ENCODE measurements at places on chromosomes 2 and 18.
A peak's percentile ranks its signal among the peaks of the same experiment; 100 is the strongest.

- DNase-seq = no peak
These were observed 866 bp downstream of the CRIM1 start for GRCh38 chr2:36356298-36356989.

DNA sequence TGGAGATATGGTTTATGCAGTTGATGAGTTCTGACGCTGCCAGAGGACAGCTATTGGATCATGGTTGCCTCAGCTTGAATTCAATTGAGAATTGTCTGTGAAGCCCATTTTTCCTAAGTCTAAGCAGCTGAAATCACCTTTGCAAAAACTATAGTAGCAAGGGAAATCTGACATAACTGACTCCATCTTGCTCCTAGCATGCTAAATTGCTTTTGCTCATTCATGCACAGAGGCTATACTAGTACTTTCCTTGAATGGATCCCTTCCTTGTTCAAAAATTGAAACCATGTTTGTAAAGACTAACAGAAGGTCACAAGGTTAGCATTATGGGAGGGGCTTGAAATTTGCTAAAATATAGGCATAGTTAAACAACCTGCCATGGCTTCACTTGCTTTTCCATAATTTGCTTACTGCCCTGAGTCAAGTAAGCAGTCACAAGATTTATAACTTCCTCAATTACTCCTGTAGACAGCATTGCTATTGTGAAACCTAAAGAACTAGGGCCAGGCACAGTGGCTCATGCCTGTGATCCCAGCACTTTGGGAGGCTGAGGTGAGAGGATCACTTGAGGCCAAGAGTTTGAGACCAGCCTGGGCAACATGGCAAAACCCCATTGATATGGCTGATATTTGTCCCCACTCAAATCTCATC lies 41.2 kb downstream of the CHRNA1 start:
- no peak for DNase-seq

DNA sequence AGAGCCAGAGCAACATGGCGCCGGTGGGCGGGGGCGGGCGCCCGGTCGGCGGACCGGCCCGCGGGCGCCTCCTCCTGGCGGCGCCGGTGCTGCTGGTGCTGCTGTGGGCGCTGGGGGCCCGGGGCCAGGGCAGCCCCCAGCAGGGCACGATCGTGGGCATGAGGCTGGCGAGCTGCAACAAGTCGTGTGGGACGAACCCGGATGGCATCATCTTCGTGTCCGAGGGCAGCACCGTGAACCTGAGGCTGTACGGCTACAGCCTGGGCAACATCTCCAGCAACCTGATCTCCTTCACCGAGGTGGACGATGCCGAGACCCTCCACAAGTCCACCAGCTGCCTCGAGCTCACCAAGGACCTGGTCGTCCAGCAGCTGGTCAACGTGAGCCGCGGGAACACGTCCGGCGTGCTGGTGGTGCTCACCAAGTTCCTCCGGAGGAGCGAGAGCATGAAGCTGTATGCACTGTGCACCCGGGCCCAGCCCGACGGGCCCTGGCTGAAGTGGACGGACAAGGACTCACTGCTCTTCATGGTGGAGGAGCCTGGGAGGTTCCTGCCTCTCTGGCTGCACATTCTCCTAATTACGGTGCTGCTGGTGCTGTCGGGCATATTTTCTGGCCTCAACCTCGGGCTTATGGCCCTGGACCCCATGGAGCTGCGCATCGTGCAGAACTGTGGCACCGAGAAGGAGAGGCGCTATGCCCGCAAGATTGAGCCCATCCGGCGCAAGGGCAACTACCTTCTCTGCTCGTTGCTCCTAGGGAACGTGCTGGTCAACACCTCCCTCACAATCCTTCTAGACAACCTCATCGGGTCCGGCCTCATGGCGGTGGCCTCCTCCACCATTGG lies 507 bp downstream of the CNNM4 start:
- no peak for DNase-seq

GRCh38 chr2:219871351-219871750 lies 243.9 kb downstream of the SLC4A3 start:
- DNase-seq = no peak

GRCh38 chr18:58788971-58789875 lies 75.5 kb upstream of the ZNF532 start:
- no peak for DNase-seq

GRCh38 chr2:133498662-133499585 lies 69.3 kb downstream of the NCKAP5 start:
- no peak for DNase-seq

DNA sequence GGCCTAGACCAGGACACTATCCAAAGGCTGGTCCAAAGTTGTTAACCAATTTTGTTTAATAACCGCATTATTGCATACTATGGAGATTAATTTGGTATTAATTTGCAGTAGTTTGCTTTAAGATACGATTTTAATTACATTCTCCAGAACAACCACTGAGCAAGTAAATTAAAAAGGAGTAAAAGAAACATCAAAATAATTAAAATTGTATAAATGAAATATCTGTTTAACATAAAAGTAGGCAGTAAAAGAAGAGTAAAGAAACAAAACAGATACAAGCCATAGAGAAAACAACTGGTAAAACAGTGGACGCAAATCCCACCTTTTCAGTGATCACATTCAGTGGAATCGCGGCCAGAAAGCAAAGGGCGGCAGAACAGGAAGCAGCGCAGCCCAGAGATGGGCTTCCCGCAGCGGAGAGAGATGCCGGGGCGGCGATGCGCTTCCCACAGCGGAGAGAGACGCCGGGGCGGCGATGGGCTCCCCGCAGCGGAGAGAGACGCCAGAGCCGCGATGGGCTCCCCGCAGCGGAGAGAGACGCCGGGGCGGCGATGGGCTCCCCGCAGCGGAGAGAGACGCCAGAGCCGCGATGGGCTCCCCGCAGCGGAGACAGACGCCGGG lies 176.8 kb downstream of the RTP5 start:
- DNase-seq = no peak

GRCh38 chr2:162073888-162074631 lies at the start of gene DPP4:
TSS of gene DPP4 (minus strand) at chr2:162074215. CDS start at chr2:162073981, 234 bp downstream.
- DNase-seq = peak; percentile 34

DNA sequence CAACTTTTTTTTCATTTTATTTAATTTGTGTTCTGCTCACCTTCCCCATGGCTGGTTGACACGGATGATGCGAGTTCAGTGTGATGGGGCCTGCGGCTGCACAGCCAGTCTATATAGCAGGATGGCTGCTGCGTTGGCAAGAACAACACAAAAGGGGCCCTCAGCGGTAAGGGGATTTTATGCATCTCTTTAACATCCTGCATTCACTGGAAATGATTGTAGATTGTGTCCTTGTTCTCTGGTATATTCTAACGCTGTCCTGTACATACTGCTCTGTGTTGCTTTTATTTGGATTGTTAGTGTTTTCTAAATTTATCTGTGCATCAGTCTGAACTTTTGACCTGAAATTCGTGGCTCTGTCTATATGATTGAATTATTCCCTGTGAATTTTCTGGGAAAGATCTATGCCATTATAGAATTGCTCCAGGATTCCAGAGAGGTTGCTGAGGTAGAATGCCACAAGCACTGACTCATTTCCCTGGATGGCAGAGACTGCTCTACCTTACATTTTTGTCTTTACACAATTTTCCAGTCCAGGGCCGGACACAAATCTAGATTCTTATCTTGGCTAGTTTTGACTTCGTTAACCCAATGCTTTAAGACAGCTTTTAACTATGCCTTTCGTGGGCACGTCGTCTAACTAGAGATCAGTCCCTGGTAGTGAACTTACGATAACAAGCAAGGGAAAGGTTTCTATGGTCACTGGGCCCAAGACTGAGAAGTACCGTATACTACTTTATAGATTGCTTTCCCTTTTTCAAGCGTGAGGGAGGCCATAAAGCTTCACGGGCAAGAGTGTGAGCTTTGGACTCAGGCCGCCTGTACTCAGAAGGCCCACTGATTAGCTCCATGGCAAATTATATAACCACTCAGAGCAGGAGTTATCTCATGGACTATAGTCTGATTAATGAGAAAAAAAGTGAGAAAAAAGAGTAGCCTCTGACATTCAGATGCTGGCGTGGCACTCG lies at the start of gene CRYGC:
Gene CRYGC, minus strand, starts transcription at position 85 of the 968 bp plus-strand sequence. Its CDS starts 36 bp downstream, at position 49.
- no peak for DNase-seq

DNA sequence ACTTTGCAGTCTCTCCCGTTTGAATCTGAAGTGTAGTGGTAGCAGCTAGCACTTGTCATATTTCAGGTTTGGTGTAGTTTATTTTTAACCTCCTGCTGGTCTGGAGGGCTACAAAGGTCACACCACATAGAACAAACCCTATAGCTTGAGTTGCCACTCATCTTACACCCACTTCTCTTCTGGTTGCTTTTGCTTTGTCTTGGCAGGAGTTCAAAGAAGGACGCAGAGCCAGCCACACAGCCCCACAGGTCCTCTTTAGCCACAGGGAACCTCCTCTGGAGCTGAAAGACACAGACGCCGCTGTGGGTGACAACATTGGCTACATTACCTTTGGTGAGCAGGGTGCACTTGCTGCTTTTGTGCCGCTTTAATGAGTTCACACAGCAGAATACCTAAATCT lies 15.6 kb upstream of the GPBAR1 start:
- no peak for DNase-seq

DNA sequence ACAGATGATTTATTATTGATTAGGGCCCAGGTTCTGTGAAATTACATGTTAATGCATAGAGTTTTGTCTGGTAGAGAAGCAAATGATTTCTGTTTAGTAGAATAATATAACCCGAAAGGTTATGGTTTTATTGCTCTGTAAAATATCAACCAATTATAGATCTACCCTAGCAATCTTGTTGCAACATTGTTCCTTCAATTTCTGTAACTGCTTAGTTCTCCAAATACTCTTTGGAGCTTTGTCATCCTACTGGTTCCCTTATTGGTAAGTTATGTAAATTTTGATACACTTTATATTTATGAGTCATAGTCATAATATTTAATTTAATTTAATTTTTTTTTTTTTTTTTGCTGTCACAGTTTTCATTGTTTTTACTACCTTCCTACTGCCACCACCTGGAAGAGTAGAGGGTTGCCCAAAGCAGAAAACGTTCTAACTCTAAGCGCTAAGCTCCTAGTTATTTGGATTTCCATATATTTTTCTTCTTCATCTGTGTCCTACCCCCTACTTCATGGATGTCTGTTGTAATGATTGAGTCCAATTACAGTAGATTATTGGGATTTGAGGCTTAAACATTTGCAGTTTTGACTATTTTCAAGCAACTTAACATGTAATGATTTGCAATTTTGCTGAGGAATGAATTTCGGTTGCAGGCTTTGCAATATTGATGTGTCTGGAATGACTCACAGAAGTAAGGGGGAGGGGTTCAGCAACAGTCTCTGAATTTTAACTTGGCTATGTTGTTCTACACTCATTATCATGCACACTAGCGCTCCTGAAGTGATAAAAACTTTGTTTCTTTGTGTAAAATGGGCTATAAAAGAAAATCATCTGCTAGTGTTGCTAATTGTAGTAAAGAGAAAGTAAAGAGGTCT lies 51.1 kb downstream of the NABP1 start:
- no peak for DNase-seq

GRCh38 chr2:116088236-116088635 lies 1645.8 kb downstream of the DPP10 start:
- DNase-seq = no peak

DNA sequence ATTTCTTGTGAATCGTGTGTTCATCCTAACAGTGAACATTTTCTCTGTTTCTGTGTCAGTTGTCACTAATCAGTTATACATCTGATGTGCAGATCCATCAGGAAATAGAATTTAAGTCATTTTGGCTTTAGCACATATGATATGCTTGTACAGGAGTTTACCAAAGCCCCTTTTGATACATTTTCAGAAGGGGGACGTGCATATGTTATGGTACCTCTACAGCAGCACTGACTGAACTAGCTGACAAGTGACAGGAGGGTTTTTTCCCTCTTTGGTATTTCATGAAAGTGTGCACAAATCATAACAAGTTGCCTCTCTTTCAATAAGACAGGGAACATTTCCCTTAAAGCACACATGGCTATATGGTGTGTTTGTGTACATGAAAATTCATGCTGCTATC lies 536.5 kb downstream of the PLCL1 start:
- no peak for DNase-seq

- no peak for DNase-seq
These were observed 9.6 kb downstream of the GDF7 start for GRCh38 chr2:20676353-20677215.

DNA sequence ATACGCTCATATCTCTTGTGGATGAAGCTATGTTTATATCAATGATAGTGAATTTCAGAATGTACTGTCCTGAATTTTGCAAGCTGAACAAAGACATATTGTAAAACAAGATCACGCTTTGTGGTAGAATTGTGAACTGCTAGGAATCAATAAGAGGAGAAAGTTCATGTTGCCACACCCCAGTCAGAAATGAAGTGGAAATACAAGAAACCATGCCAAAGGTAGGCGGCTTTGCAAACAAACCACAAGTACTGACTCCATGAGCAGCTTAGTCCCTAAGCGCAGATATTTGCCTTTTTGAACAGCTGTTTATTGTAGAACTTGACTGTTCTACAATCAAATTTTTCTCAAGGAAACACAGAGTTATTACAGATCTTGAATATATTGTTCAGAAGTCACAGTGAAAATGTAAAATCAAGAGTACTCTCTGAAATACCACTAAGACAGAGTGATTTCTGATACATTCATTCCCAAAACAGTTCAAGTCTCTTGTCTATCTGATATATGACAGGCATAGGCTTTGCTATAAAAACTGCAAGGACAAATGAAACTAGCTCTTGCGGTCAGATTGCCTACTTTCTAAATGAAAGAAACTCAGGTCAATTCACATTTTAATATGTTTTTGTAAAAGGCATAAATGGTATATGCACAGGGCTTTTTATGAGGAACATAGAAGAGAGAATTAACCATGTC lies 120.9 kb upstream of the CDH19 start:
- DNase-seq = no peak

DNA sequence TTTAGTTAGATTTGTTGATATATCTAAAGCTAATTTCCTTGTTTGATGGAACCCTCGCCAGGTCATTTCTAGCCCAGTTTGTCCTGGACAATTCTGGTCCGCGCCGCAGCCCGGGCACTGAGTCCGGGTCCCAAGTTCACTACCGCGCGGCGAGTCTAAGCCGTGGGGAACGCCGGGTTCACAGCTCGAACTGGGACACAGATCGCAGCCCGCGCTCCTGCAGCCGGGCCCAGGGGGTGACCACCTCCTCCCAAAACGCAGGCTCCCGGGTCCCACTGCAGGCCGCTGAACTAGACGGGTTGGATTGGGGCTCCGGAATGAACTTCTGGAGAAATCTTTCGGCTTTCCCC lies 681 bp downstream of the ACADL start:
- DNase-seq = no peak

GRCh38 chr2:45886171-45886663 lies 234.7 kb downstream of the PRKCE start:
- DNase-seq = no peak

DNA sequence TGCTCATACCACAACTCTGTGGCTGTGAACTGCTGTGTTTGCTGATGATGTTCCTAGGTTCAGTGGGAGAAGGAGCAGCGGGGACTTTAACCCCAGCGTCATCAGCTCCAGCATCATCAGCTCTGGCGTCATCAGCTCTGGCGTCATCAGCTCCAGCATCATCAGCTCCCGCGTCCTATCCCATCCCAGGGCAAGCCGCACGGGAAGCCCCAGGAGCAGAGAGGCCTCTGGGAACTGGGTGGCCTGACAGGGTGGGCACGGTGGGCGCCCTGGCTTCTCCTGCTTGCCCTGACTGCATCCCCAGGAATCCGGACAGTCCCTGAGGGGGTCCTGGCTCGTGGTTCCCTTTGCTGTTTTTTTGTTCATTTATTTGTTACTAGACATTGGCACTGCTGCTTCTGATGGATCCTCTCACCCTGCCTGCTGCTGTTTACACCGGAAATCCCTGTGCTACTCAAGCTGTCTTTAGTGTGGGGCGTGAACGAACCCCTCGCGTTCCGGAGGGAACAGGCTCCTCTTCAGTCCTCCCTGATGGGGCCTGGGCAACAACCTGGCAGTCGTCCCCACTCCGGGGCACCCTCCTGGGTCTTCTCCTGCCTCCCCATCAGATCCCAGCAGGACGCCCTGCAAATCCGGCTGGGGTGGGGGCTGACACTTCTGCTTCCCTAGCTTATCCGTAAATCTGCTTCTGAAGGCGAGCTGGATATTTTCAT lies 67.1 kb upstream of the PXDN start:
- DNase-seq = no peak
